CD8-positive, alpha-beta T cell (primary cell): ENCODE measurements at places on chromosomes 12 and 14.

- DNase-seq: peak; percentile 44
Measured at GRCh38 chr12:52867642-52868041, 18.8 kb upstream of the KRT78 start.

DNA sequence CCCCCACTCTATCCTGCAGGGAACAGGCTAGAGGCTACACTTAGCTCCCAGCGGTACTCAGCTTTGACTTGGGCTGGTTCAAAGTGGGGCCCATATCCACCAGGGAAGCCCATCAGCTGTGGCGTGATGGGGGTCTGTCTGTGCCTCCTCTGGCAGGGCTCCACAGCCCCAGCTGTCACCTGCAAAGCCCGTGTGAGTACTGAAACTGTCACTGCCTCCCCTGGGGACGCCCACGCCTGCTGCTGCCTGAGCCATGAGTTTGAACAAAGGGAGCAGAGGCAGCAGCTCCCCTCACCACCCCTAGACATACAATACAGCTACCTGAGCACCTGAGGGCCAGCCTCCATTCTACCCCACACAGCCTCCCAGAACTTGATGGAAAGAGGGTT lies 5.0 kb downstream of the REM2 start:
- DNase-seq: peak; percentile 31

DNA sequence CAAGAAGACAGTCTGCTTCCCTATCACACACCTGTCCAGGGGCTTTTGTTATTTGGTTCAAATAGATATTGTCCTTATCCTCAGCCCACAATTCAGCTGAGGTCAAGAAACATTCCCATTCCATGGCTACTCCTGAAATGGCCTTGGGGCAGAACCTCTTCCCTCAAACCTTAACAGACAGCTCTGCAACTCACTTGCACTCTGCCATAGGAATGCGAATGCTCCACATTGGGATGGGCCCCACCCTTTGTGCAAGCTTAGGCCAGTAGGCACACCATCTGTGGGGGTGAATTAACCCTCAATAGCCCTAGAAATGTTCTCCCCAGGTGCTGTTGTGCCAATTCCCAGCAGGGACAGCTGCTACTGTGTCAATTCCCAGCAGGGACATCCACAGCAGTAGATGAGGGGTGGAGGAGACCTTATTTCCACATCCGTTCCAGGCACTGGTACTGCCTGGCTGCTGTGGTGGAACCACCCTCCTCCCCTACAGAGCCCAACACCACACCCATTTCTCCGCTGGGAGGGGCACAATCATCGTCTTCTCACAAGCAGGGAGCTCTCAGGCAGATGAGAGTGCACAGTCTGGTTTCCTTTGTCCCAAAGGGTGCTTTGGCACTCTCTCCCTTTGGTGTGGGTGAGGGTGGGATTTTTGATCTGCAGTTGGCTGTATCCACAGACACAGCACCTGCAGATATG lies 42.3 kb upstream of the GLIPR1 start:
- no peak for DNase-seq

- no peak for DNase-seq
Measured at GRCh38 chr12:79547044-79547734, 143.6 kb downstream of the PAWR start.
